ENCODE measurements at places on chromosomes 7 and 10.

DNA sequence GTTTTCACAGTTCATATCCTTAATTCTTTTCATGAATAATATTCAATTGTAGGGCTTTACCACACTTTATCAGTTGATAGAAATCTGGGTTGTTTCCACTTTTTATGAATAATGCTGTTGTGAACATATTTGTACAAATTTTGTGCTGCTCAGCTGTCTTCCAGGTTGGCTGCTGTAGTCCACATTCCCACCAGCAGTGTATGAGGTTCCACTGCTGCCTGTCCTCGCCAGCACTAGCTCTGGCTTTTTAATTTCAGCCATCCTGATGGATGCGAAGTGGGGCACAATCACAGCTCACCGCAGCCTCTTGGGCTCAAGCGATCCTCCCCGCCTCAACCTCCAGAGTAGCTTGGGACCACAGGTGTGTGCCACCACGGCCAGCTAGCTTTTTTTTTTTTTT lies 32.8 kb downstream of the NUDT5 start:
- DNase-seq: no peak

DNA sequence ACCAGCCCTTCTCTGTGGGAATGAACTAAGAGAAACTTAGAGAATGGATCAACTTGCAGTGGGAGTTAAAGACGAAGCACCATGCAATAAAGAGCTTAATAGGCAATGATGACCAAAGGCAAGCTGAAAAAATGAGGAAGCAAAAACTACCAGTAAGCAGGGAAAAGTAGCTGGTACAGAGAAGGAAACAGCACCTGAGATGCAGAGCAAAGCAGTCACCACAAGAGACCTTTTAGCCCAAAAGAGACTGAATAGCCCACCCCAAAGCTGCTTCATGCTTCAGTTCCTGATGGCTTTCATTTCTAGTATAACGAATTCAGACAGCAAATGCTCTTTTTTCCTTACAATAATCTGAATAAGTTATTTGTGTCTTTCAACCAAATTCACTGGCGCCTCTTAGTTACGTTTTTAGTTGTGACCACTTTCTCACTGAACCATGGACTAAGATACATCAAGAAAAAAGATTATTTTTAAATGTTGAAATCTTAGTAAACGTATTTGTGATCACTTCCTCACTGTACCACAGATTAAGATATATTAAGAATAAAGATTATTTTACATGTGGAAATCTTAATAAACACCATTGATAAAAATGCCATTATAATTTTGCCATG lies 76.0 kb downstream of the USP6NL start:
- no peak for DNase-seq

DNA sequence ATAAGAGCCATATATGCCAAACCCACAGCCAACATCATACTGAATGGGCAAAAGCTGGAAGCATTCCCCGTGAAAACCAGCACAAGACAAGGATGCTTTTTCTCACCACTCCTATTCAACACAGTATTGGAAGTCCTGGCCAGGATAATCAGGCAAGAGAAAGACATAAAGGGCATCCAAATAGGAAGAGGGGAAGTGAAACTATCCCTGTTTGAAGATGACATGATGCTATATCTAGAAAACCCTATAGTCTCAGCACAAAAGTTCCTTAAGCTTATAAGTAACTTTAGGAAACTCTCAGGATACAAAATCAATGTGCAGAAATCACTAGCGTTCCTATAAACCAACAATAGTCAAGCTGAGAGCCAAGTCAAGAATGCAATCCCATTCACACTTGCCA lies 23.8 kb upstream of the STARD3NL start:
- no peak for DNase-seq

- peak; percentile 62 for DNase-seq
Observed at GRCh38 chr10:86520871-86521677, 518 bp downstream of the WAPL start.

- peak; percentile 54 for DNase-seq
Observed at GRCh38 chr10:33258967-33259366, 75.5 kb downstream of the NRP1 start.

DNA sequence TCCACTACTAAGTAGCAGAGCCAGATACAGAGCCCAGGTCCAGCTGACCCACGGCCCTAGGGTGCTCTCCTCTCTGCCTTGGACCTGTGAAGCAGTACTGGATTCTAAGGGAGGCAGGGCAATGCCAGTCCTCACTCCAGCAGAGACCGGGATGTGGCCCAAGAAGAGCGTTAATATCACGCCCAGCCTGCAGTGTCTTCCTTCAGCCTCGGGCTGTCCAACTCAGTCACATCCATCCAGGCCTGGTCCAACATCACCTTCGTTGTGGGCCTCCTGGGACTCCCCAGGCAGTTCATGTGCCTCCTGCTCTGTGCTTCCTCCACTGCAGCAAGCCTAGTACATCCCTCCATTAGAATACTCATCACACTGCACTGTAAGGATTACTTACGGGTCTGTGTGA lies 114.5 kb downstream of the GRID1 start:
- DNase-seq: no peak

DNA sequence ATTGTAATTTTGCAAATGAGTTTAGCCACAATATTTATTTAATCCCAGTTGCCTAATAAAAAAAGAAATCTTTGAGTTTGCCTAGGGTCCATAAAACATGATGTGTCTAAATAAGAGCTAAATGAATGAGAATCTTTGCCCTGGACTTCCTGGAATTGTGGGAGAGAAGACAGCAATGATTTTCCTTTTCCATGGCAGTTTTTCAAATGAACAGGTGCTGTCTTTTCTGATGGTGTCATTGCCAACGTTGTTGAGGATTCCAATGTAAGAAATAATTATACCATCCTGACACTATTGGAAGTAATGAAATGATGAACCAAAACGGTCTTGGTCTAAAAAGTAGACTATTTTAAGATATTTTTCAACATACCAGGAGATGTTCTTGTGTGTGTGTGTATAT lies 984.7 kb upstream of the CELF2 start:
- no peak for DNase-seq

DNA sequence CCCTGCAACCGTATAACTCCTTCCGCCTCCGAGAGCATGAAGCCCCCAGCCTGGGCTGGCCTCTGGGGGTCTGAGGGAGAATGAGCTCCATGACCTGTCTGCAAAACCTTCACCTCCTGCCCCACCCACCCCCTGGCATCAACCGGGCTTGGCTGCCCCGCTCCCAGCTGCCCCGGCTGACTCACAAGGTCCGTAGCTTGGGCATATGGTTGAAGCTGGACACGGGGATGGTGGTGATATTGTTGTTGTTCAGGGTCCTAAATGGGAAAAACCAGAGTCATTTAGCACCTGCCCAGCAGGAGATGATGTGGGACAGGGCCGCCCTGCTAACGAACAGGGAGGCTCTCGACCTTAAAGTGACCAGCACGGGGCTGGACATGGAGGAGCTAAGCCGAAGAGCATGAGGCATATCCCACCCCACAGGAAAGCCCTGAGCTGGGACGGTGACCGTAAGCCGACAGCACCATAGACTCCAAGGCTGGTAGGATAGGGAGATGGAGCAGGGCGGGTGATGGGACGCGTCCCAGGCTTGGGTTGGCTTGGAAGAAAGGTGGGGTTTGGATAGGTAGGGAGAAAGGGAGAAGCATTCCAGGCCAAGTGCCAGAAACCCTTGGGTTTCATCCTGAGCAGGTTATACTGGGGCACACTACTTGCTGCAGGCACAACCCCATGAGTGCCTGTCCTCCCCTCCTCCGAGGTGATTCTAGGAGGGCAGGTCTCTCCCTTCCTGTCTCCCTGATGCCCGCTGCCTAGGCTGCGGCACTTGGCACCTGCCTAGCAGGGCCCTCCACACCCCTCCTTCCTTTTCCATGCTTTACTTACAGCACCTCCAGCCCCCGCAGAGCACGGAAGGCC lies 121.5 kb downstream of the SLIT1 start:
- no peak for DNase-seq
